ENCODE measurements at places on chromosomes 4 and X. TPM values are rescaled to one million over a fixed set of nuclear protein-coding genes. Genes with fewer than 3 reads are reported as not detected.
A peak's percentile ranks its signal among the peaks of the same experiment; 100 is the strongest.

Gene IL13RA2
- total RNA-seq = not detected

DNA sequence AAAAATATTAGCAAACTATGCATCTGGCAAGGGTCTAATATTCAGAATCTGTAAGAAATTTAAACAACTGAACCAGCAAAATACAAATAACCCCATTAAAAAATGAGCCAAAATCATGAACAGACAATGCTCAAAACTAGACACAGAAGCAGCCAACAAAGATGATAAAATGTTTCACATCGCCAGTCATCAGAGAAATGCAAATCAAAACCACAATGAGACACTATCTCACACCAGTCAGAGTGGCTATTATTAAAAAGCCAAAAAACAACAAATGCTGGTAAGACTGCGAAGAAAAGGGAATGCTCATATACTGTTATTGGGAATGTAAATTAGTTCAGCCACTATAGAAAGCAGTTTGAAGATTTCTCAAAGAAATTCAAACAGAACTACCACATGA is 201.3 kb upstream of the CPEB2 start:
- no peak for DNase-seq

GRCh38 chrX:39618178-39618577 is 479.6 kb downstream of the BCOR start:
- no peak for DNase-seq

- no peak for DNase-seq
These were observed 803.0 kb downstream of the DMD start for GRCh38 chrX:32408389-32408788.

Gene MAGEA2B
- not detected for total RNA-seq

DNA sequence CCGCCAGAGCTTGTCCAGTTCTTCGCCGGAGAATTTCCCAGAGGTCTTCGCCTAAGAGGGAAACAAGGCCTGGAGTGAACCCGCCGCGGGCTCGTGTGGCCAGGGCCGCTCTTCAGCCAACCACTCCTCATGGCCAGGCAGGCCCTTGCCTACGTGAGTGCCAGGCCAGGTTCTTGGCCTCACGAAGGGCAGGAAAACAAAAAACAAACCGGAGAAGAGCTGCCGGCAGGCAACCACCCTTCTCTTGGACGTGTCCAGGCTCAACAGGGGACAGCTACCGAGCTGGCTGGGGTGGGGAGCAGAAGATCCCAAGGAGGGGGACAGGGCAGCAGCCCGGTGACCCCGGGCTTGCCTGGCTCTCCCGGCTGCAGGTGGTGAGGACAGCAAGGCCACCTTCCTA is 13.3 kb downstream of the LRPAP1 start:
- DNase-seq = no peak

Gene CYSLTR1
- 1.1 TPM for total RNA-seq

DNA sequence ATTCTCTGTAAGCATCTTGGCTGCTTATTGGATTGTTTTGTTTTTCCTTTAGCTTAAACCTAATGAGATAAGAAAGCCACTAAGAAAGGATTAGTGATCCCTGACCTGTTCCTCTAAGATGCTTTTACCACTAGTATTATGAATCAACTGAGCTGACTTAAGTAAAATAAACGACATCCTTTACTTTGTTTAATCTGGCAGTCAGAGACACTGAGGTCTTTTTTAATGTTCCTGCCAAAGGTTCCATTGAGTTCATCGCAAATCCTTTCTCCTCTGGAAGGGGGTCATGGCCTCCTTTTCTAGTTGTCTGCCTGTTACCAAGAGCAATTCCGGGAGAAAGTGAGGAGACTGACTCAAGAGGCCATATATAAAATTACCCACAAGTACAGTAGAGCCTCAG is 1038.3 kb upstream of the SLIT2 start:
- DNase-seq = no peak

Gene SOD3
- total RNA-seq = 6.6 TPM

Gene GPAT3
- total RNA-seq = 15.2 TPM

- DNase-seq = no peak
These were observed 66.4 kb downstream of the AMMECR1 start for GRCh38 chrX:110251526-110251925.

Gene TMEM271
- total RNA-seq = not detected

Gene SSX1
- not detected for total RNA-seq

- DNase-seq = no peak
These were observed 1.9 kb downstream of the STOX2 start for GRCh38 chr4:183906739-183907651.

Gene HSFX2
- total RNA-seq = not detected

- DNase-seq = no peak
These were observed 43.6 kb upstream of the FAM156A start for GRCh38 chrX:53001958-53002357.

DNA sequence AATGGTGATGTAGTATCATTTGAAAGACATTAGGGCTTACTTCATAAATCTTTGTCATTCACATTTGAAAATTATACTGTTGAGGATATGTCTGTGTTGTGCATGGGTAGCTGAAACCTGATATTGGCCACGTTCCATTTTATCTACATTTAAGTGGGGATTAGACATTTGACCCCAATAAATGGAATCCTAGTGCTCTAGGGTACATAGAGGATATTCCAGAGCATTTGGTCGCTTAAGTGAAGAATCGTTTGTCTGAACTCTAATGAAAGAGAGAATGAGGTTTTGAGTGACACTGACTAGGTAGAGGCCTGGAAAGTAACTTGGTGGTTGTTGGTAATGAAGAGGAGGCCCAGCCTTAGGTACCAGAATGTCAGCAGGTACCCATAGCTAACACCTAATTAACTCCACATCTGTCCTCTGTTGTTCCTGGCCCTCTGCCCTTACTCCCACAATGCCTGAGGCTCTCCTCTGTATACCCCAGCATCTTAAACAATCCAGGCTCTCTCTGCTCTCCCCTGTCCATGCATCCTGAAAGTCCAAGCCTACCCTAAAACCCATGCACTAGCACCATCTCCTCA is 299.5 kb upstream of the KLF3 start:
- DNase-seq = no peak

GRCh38 chrX:35292522-35292921 is 349.9 kb downstream of the FAM47B start:
- DNase-seq = no peak

DNA sequence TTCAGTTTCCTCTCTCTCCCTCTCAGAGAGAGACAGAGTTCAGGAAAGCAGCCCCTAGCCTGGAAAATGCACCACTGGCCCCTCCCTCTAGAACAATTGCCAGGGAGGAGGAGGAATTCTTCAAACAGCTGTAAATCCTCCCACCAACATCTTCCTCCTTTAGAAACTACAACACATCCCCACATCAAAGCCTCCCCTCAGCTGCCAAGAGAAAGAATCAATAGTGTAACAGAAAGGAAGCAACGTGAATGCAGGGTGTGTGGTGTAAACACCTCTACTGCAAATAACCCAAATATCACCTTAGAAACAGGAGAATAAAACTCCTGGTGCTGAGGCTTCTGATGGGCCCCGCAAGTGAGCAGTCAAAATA is 249.9 kb upstream of the GATB start:
- no peak for DNase-seq

- DNase-seq = peak; percentile 99
These were observed 58.1 kb upstream of the ADRA2C start for GRCh38 chr4:3708103-3708510.

GRCh38 chr4:99099311-99099710 is 10.7 kb upstream of the ADH5 start:
- no peak for DNase-seq

DNA sequence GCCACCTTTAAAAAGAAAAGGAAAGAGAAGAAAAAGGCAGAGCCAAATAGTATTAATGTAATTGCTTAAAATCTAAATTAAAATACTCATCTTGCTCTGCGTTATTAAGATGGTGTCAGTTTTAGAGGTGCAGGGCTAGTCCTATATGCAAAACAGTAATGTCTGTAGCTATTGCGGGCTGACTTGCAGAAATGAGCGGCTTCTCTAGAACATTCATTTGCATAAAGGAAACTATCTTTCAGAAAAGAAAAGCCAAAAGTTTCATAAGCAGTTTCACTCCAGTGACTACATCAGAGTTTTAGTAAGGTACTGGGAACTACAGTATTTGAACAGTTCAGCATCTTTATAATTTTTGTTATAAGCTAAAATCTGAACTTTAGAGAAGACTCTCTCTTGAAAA is 6.0 kb downstream of the SMAD1 start:
- DNase-seq = no peak

- DNase-seq = no peak
These were observed 822.9 kb downstream of the RAPGEF2 start for GRCh38 chr4:159925770-159926169.

DNA sequence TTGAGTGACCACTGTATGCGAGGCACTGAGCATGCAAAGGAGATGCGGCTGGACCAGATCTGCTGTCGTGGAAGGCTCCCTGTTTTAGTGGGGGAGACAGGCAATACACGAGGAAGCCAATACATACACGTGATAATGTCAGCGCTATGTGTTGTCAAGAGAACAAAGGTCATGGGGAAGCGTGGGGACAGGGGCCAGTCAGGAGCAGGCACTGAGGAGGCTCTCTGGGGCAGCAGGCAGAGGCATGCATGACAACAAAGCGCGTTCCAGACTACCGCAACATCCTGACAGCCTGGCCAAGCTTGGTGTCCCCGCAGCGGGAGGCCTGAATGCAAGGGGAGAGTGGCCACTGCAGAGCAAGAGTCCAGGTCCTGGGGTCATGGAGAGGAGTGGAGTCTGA is 61.9 kb downstream of the DCTD start:
- DNase-seq = no peak

- DNase-seq = no peak
These were observed 168.2 kb downstream of the DCTD start for GRCh38 chr4:182748949-182749348.

GRCh38 chrX:9902656-9903055 is 64.5 kb upstream of the CLDN34 start:
- DNase-seq = peak; percentile 79

- DNase-seq = peak; percentile 48
These were observed 4.2 kb downstream of the PAK3 start for GRCh38 chrX:111100191-111100590.

- no peak for DNase-seq
These were observed 24.8 kb downstream of the HHIP start for GRCh38 chr4:144670776-144671175.

Gene BTC
- 0.21 TPM for total RNA-seq

Gene GLRA2
- total RNA-seq = not detected

Gene GPRASP2
- 11.0 TPM for total RNA-seq

DNA sequence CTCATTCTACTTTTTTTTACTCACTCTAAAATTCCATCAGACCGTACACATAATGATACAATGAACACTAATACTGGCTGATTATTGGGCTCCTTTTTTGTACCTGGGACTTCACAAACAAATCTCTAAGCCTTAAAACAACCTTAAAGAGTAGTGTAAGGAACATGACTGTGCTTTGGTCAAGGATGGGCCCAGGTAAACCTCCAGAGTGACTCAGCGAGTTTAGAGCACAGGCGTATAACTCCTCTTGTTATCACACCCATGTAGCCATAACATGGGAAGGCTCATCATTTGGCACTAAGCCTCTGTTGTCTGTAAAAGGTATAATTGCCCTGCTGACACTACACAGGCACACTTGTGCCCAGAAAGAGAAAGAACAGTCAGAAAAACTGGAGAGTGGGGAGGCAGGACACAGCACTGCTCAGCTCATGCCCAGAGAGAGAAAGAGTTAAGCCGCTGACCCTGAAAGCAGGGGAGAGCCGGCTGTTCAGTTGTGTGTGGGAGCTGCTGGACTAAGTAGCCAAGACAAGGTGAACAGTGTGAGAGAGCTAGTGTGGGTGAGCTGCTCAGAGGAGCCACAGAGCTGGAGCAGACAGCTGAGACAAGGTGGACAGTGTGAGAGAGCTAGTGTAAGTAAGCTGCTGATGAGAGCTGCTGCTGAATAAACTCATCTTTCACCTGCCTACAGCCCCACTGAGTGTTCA is 319.6 kb upstream of the BMP3 start:
- DNase-seq = no peak

- no peak for DNase-seq
These were observed 2.2 kb upstream of the PCDH18 start for GRCh38 chr4:137534516-137534915.

DNA sequence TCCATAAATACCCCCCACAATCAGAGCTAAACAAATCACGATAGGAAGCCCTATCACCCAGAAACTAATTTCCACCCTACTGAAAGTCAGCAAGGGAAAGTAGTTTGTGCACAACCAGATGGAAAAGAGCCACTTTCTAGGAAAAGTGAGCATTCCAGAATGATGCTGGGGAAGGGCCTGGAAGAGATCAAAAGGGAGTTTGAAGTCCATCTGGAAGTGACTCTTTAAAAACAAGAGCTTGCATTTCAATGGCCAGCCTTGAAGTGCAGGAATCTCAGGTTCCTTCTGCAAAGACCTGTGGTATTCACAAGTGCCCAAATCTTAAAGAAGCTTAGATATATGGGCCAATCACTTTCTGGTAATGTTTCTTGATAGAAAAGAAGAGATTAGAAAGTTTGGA is 97.0 kb upstream of the LDB2 start:
- no peak for DNase-seq

GRCh38 chrX:135432453-135432852 is 10.7 kb downstream of the SMIM10L2A start:
- no peak for DNase-seq

Gene LONRF3
- total RNA-seq = 1.8 TPM

Gene GATB
- total RNA-seq = 26.0 TPM

Gene SH2D1A
- not detected for total RNA-seq

Gene DUSP21
- not detected for total RNA-seq

DNA sequence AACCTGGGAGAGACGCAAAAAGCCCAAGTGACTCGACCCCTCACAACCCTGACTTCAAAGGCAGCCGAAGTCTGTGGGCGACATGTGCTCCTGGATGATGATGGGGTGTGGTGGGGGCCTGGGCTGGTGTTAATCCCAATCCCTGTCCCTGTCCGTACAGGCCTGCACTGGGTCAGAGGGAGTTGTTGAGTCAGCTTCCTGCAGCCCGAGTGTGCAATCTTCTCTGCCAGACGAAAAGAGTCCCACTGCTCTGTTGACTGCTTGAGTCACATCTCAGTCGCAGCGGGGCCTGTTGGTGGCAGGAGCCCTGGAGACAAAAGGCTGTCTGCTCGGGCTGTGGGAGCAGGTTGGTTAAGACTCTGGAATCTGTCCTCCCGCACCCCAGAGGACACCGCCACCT is 10.3 kb downstream of the FAM3A start:
- no peak for DNase-seq

Gene MAB21L2
- 0.16 TPM for total RNA-seq

DNA sequence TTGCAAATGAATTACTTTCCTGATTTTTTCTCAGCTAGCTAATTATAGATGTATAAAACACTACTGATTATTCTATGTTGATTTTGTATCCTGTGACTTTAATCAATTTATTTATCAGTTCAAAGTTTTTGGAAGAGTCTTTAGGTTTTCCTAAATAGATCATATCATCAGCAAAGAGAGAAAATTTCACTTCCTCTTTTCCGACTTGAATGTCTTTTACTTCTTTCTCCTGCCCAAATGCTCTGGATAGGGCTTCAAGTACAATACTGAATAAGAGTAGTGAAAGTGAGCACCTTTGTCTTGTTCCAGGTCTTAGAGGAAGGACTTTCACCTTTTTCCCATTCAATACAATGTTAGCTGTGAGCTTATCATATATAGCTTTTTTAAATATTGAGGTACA is 417.9 kb downstream of the PDGFC start:
- no peak for DNase-seq

Gene STK32B
- total RNA-seq = 0.52 TPM

Gene ARHGAP4
- 12.8 TPM for total RNA-seq

GRCh38 chrX:148069759-148070503 is 88.8 kb downstream of the FMR1NB start:
- DNase-seq = no peak

Measured in myocyte (in vitro differentiated cells).